Mesothelial cell of epicardium (in vitro differentiated cells): ENCODE measurements at places on chromosomes 16 and 17.

GRCh38 chr16:60681043-60681442 lies 1355.2 kb downstream of the CDH8 start:
- no peak overlapping the region for H3K4me3 ChIP-seq
- DNase-seq, result no peak
- no peaks in the 10 kb centered on the region for H3K36me3 ChIP-seq
- H3K27me3 ChIP-seq, result no peaks in the 10 kb centered on the region

- H3K4me3 ChIP-seq, result peak overlapping the region; percentile 56
- peak overlapping the region; percentile 1 for H3K27ac ChIP-seq
Observed at GRCh38 chr17:42660692-42661345, 1.7 kb downstream of the TUBG2 start.

DNA sequence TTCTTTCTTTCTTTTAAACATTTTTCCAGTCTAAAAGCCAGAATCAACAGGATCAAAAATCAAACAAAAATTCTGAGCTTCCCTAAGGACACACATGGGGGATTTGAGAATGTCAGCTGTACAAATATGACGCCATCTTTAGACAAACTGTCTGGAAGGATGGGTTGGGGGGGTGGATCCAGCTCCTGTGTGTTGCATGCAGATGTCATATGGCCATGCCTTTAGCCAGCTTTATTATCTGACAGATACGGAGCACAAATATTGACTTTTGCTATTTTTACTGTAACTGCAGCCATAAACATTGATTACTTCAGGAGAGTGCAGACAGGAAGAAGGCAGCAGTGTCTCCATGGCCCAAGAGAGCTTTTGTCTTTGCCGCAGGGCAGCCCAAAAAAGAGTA lies 279.4 kb upstream of the ELAC2 start:
- H3K4me3 ChIP-seq, result no peak overlapping the region
- no peaks in the 10 kb centered on the region for H3K27me3 ChIP-seq
- peaks cover 19% of the 10 kb centered on the region for H3K4me1 ChIP-seq
- peak overlapping the region; percentile 45 for H3K27ac ChIP-seq
- H3K36me3 ChIP-seq, result no peaks in the 10 kb centered on the region
- DNase-seq, result no peak

GRCh38 chr17:40614431-40615067 lies 33.1 kb downstream of the SMARCE1 start:
- no peak for DNase-seq
- H3K36me3 ChIP-seq, result no peaks in the 10 kb centered on the region
- no peak overlapping the region for H3K27ac ChIP-seq
- H3K4me1 ChIP-seq, result no peaks in the 10 kb centered on the region

- H3K27ac ChIP-seq, result peak overlapping the region; percentile 9
- H3K4me3 ChIP-seq, result peak overlapping the region; percentile 26
- no peaks in the 10 kb centered on the region for H3K27me3 ChIP-seq
- DNase-seq, result peak; percentile 65
- no peaks in the 10 kb centered on the region for H3K36me3 ChIP-seq
Observed at GRCh38 chr17:28953444-28954118, 2.3 kb upstream of the PHF12 start.

DNA sequence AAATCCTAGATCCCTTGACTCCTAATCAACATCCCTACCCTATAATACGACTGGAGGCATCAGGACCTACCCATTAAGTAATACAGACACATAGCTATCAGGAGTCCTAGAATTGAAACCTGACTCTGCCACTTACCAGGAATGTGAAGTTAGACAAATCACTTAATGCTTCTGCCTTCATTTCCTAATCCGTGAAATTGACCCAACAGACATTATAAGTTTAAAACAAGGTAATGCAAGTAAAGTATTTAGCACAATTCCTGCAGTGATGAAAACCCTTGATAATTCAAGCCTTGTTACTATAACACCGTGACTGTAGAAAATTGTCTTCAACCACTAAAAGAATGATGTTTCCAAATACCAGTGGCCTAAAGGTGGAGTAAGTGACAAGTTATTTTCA lies 150.2 kb downstream of the KCNJ2 start:
- H3K36me3 ChIP-seq, result no peaks in the 10 kb centered on the region
- H3K4me3 ChIP-seq, result no peak overlapping the region
- no peaks in the 10 kb centered on the region for H3K27me3 ChIP-seq
- no peak overlapping the region for H3K27ac ChIP-seq

GRCh38 chr17:77319211-77320043 lies 178.7 kb downstream of the SEC14L1 start:
- H3K36me3 ChIP-seq, result no peaks in the 10 kb centered on the region
- H3K27ac ChIP-seq, result peak overlapping the region; percentile 94
- peak overlapping the region; percentile 69 for H3K4me3 ChIP-seq
- DNase-seq, result no peak
- peaks cover 68% of the 10 kb centered on the region for H3K4me1 ChIP-seq

GRCh38 chr16:50402298-50402895 lies 33.6 kb upstream of the BRD7 start:
- no peaks in the 10 kb centered on the region for H3K27me3 ChIP-seq
- H3K4me1 ChIP-seq, result peaks cover 11% of the 10 kb centered on the region
- H3K36me3 ChIP-seq, result no peaks in the 10 kb centered on the region
- H3K4me3 ChIP-seq, result no peak overlapping the region
- DNase-seq, result no peak

DNA sequence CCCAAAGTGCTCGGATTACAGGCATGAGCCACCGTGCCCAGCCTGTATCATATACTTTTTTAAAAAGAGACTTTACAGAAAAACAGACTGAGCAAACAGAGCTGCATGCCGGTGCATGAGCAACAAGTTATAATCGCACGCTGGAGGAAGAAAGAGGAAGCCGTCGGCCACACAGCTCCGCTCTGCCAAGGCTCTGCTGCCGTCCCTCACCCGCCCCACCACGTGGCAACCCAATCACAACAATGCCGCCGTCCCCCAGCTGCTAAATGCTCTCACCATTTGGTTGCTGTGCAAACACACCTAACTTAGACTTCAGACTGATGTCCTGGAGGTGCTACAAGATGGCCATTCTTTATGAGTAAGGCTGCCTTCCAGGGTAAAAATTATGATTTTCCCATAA lies 83.5 kb downstream of the ADCY9 start:
- no peak overlapping the region for H3K27ac ChIP-seq
- no peaks in the 10 kb centered on the region for H3K27me3 ChIP-seq
- no peak overlapping the region for H3K4me3 ChIP-seq
- peaks cover 3% of the 10 kb centered on the region for H3K4me1 ChIP-seq
- no peak for DNase-seq

DNA sequence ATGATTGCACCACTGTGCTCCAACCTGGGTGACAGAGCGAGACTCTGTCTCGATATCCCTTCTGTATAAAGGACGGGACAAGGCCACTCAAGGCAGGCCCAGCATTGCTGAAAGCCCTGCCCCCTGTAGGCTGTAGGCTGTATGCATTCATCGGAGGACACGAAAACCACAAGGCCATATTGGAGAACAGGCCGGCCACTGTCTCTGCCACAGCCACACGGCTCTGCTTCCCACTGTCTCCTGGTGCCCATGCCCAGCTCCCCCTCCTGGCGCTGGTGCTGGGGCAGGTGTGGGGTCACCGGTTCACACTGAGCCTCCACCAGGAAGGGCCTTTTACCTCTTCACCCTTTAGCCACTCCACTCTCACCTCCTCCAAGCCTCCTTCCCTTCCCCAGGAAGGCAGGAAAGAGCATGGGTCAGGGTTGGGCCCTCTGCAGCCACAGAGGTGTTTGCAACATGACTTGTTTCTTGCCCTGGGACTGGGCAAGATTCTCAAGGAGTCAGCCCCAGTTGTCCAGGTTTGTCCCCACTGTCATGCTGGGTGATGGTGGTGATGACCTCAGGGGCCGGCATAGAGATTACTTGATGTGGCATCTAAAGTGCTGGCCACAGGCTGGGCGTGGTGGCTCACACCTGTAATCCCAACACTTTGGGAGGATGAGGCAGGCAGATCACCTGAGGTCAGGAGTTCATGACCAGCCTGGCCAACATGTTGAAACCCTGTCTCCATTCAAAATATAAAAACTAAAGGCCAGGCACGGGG lies 5.3 kb upstream of the NTN3 start:
- H3K36me3 ChIP-seq, result no peaks in the 10 kb centered on the region
- DNase-seq, result no peak
- H3K4me1 ChIP-seq, result peaks cover 20% of the 10 kb centered on the region
- no peaks in the 10 kb centered on the region for H3K27me3 ChIP-seq

DNA sequence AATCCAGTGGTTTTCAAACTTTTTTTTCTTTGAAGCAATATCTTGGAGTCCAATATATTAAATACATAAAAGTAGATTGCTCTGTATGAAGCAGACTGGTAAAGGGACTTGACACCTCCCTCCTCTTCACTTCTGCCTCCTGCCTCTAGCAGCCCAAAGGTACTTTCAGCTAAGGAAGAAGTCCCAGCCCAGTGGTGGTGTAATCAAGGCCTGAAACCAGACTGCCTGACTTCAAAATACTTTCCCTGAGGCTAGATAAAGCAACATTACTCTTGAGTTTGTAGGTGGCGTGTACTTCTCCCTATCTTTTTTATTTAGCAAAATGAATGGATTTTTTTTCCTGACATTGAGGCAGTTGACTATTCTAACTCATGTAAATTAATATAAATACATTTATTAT lies 122.4 kb upstream of the TMEM97 start:
- H3K36me3 ChIP-seq, result peaks cover 24% of the 10 kb centered on the region
- no peak overlapping the region for H3K27ac ChIP-seq
- H3K4me3 ChIP-seq, result no peak overlapping the region
- no peak for DNase-seq
- no peaks in the 10 kb centered on the region for H3K27me3 ChIP-seq

DNA sequence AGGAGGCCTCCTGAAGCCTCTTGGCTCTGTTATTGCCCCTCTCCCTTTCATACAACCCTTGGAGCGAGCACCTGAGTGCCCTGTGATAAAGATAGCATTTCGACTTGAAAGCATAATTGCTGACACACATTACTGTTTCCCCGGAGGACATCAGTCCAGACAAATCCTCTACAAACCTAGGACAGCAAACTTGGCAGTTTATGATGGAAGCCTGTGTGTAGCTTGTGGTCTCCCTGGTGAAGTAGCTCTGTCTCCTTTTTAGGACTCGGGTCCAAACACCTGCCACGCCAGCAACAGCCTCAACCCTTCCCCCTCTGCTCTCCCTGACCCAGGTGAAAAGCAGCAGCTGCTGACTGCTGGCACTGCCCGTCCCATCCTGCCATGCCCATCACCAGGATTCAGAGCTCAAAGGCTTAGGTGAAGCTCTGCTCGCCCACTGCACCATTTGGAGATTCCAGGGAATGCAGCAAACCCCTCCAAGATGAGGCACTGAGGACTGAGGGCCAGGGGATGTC lies 55.9 kb downstream of the IRX6 start:
- H3K4me3 ChIP-seq, result no peak overlapping the region
- no peaks in the 10 kb centered on the region for H3K36me3 ChIP-seq
- H3K27me3 ChIP-seq, result peaks cover 53% of the 10 kb centered on the region
- H3K27ac ChIP-seq, result no peak overlapping the region
- H3K4me1 ChIP-seq, result peaks cover 4% of the 10 kb centered on the region

DNA sequence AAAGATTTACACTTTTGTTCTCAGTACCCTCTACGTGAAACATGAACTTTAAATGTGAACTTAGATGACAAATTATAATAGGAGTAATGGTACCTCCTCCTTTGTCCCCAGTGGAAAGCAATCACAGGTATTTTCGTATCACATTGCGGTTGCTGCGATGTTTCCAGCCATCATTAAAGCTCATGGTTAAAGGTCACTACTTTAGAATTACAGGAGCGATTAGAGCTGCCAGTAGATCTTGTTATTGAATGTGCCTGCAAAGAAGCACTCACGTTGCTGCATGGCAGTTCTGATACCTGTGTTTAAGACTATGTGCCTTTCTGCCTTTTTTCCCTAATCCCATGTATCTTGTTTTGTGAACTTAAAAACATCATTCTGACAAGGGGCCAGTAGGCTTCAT lies 301.0 kb downstream of the CPPED1 start:
- no peak overlapping the region for H3K27ac ChIP-seq
- no peaks in the 10 kb centered on the region for H3K36me3 ChIP-seq

GRCh38 chr16:11670171-11671131 lies 2.2 kb downstream of the SNN start:
- no peaks in the 10 kb centered on the region for H3K27me3 ChIP-seq
- peaks cover 27% of the 10 kb centered on the region for H3K4me1 ChIP-seq
- no peak for DNase-seq
- peak overlapping the region; percentile 72 for H3K4me3 ChIP-seq
- no peaks in the 10 kb centered on the region for H3K36me3 ChIP-seq
- H3K27ac ChIP-seq, result peak overlapping the region; percentile 71

DNA sequence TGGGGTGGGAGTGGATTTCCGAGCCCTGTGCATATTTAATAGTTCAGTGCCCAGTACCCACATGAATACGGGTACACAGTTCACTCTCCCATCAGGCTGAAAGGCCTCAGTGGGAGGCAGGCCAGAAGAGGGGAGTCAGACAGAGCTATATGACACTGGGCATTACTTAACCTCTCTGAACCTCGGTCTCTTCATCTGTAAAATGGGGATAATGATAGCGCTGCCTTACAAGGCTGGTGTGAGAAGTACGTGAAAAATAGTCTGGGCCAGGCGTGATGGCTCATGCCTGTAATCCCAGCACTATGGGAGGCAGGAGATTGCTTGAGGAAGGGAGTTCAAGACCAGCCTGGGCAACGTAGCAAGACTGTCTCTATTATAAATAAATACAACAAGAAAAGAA lies 3.6 kb downstream of the GPRC5B start:
- no peak overlapping the region for H3K4me3 ChIP-seq
- no peak for DNase-seq
- H3K36me3 ChIP-seq, result peaks cover 1% of the 10 kb centered on the region
- peaks cover 23% of the 10 kb centered on the region for H3K4me1 ChIP-seq
- no peaks in the 10 kb centered on the region for H3K27me3 ChIP-seq
- H3K27ac ChIP-seq, result no peak overlapping the region

DNA sequence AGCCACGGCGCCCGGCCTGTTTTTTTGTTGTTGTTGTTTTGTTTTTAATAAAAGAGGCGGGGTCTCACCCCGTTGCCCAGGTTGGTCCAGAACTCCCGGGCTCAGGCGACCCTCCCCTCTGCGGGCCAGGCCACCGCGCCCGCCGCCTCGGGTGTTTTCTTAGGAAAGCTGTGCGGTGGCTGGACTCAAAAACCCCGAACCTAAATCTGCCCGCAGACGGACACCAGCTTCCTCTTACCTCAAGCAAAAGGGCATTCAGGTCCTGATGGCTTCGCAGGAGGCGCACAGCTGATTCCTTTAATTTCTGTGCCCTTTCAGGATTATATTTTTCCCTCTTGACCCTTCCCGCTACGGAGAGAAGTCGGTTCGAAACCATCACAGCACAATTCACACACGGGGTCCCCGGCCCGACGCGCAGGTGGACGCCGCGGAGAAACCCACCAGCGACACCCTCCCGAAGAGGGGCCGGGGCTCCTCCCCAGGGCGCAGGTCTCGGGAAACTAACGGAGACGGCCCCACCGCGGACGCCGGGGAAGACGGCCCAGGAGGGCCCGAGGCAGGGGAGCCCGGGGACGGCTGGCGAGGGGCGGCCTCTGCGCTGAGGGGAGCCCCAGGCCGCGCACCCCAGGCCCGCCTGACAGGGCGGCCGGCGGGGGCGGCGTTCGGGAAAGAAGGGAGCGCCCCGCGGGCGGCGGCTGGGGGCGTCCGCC lies 653 bp downstream of the FANCA start:
- no peak for DNase-seq
- H3K27me3 ChIP-seq, result no peaks in the 10 kb centered on the region
- H3K4me3 ChIP-seq, result peak overlapping the region; percentile 76
- peaks cover 7% of the 10 kb centered on the region for H3K4me1 ChIP-seq
- H3K27ac ChIP-seq, result no peak overlapping the region

GRCh38 chr16:85176541-85177447 lies 64.5 kb upstream of the CIBAR2 start:
- H3K27ac ChIP-seq, result peak overlapping the region; percentile 50
- peaks cover 11% of the 10 kb centered on the region for H3K36me3 ChIP-seq
- H3K4me3 ChIP-seq, result no peak overlapping the region
- H3K27me3 ChIP-seq, result no peaks in the 10 kb centered on the region
- peaks cover 57% of the 10 kb centered on the region for H3K4me1 ChIP-seq
